ENCODE measurements at places on chromosomes 3 and 15.

DNA sequence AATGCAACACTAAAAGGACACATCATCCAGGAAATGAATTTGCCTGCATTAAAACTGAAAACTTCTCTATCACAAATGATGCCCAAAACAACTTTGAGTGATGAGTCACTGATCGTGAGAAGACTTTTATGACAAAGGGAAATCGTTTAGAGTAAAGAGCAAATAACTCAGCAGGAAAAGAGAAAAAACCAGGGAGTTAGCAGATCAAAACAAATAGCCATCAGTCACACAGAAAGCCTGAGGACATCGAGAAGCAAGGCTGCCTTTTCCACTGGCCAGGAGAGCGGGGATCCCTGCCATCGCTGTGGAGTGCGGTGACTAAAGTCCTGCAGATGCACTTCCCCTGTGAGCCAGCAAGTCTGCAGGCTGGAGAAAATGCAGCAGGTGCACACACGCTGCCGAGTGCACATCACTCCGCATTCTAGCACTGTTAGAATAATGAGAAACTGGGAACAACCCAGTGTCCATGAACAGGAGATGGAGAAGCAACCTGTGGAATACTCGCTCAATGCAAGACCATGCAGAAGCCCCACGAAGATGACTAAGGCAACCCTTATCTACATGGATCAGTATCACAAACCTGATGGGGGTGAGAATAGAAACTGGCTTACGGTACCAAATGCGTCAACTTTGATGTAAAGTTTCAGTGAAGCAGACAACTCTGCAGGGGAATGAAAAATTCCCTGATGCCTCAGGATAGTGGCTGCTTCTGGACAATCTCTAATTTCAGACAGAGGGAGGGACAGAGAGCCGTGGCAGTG, 86.4 kb downstream of the NSMCE3 start:
- DNase-seq = no peak

DNA sequence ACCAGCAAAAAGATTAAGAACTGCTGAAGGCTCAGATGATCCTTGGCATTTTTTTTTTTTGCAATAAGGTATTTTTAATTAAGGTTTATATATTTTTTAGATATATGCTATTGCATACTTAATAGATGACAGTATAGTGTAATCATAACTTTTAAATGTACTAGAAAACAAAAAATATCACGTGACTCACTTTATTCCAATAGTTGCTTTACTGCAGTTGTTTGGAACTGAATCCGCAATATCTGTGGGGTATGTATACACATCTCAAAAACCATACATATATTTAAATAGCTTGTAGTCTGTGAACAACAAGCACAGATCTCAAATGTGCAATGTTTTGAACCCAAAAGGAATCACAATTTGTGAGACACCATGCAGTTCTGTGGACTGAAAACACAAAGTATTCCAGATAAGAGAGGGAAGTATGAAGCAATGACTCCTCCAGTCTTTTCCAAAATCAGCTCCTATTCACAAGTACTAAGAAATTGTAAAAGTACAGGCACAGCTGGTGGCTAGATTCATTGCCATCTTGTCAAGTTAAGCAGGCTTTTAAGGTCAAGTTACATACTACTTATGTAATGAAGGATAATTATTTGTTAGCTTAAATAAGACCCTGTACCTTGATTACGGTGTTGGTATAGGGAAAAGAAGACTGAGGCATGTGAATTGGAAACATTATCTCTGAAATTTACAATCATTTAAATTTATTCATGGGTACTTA, 331.1 kb downstream of the TBC1D5 start:
- DNase-seq = no peak

- no peak for DNase-seq
Measured at GRCh38 chr3:69823743-69824142, 84.5 kb downstream of the MITF start.

GRCh38 chr15:101675015-101675414, 22.8 kb upstream of the TM2D3 start:
- DNase-seq = no peak

- no peak for DNase-seq
Measured at GRCh38 chr3:57699591-57699990, 6.7 kb upstream of the DENND6A start.

DNA sequence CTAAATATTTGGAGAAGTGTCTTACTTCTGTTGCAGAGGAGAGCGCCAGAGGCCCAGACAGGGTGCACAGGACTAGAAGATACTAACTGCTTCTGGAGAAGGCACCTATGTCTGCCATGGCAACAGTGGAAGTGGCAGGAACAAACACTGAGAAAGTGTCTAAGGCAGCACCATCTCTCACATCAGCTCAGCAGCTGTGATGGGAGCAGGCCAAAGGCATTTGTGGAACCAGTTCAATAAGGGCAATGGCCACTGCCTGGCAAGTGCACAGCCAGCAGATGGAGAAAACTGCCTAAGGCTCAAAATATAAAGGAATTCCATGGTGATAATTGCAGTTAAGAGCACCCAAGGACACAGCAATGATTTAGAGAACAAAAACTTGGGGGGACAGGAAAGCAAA, 563.0 kb upstream of the CCDC54 start:
- DNase-seq = no peak

- DNase-seq = no peak
Measured at GRCh38 chr15:50687302-50687902, 805 bp upstream of the TRPM7 start.

GRCh38 chr3:23649448-23649847, 156.3 kb upstream of the UBE2E1 start:
- DNase-seq = no peak

- DNase-seq = no peak
Measured at GRCh38 chr3:139797724-139798343, 120.1 kb upstream of the NMNAT3 start.

- DNase-seq = no peak
Measured at GRCh38 chr3:64673159-64673715, 14.6 kb downstream of the ADAMTS9 start.

- DNase-seq = no peak
Measured at GRCh38 chr3:29465836-29466235, 185.0 kb downstream of the RBMS3 start.

DNA sequence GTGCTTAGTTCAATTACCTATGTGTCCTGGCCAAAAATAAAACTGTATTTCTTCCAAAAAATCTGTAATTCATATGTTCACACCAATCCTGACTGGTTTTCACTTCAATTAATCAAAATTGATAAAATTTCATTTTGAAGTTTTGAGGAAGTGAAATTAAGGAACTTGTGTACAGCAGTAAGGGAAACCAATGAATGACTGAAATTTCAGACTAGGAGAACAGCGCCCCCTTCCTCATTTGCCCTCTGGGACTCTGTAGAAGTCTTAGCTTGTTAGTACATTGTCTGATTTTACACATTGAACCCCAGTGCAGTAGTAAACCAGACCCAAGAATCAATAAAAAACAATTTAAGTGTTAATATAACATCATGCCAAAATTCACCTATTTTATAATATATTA, 495.3 kb upstream of the AGTR1 start:
- DNase-seq = no peak

DNA sequence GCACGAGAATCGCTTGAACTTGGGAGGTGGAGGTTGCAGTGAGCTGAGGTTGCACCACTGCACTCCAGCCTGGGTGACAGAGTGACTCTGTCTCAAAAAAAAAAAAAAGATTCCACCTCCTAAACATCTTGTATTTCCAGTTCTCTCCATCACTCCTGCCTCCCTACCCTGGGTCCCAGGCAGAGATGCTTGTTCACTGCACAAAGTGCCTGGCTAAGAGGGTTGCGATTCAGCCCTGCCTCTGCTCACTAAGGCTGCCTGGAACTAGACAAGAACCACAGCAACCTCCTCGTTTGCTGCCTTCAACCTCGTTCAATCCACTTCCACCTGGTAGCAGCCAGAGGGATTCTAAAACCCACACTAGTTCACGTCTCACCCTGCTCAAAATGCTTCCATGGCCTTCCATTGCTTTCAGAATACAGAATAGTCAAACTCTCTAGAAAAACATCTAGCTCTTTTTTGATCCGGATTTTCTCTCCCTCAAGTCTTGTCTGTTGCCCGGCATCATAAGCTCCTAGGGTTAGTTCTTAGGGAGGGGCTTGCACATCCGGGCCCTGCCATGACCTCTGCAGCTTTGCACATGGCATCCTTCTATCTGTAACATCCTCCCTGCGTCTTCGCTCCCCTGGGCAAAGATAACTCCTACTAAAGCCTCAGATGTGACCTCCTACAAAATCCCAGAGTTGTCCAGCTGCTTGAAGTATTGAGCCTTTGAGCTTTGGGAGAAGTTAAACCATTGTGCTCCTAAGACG, 1.0 kb upstream of the MCM2 start:
- no peak for DNase-seq

All from occipital lobe (tissue), 3 donors.